ENCODE measurements at places on chromosomes 7 and 10.
A peak's percentile ranks its signal among the peaks of the same experiment; 100 is the strongest.

DNA sequence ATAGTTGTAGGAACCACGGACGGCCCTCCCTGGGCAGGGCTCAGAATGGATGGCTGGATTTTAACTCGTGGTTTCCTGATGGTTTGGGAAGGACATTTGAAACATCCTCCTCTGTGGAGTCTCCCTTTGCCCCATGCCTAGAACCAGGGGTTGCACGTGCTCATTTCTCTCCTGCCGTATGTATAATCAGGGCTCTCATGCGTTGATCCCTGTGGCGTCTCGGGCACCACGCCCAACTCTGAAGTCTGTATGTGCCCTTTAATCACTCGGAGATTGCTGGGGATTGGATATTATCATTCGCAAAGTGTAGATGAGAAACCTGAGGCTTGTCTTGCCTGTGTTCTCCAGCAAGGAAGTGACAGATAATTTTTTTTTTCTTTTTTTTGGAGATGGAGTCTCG, 257.1 kb downstream of the CAMK1D start:
- DNase-seq = no peak

DNA sequence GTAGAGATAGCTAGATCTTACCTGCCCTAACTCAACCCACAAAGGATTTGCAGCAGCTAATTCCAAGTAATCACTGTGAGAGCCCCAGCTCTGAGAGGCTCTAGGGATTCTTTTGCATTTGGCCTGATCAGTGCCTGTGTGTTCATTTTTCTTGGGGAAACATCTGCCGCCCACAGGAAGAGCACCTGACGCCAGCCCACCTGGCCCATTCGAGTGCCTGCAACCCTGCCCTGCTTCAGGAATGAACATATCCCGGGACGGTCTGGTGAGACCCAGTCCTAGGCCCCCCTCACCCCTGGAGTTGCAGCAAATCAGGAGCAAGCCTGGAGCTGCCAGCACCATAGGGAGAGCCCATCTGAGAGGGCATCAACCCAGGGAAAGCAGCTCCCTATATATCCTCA, 38.8 kb downstream of the GSDME start:
- DNase-seq = no peak

GRCh38 chr7:150341263-150342120, at the start of gene RARRES2:
RARRES2 (minus strand) TSS chr7:150341629; CDS start chr7:150340609, 1,020 bp downstream.
- no peak for DNase-seq

- no peak for DNase-seq
Measured at GRCh38 chr7:157565981-157566630, 229.3 kb downstream of the DNAJB6 start.

DNA sequence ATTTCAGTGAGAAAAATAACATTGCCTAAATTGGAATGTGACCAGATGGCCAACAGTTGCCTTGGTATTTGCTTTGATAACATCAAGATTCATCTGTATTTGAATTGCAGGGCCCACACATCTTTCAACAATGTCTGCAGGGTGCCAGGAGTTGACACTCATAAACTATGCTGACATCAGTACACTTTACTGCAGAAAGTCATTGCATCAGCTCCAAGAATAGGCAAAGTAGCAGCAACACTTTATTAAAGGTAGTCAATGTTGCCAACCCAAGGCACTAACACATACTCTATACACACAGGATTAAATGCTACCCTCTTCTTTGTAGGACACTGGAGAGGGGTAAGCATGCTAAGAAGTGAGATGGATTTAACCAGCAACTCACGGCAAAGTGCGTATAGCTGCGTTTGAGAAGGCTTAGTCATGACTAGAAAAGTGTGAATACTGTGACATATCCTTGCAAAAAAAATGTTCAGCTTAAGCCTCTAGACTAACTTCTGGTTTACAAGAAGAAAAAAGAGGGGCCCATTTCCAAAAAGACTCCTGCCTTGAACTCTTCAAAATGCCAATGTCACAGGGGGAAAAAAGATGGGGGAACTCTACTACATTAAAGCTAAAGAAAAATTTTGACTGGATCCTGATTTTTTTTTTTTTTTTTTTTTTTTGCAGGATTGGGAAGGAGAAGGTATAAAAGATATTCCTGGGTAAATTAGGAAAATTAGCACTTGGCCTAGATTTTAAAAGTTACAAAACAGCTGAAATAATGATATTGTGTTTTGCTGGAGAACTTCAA, 2.2 kb downstream of the BBIP1 start:
- no peak for DNase-seq

GRCh38 chr10:19772972-19773371, 43.3 kb upstream of the PLXDC2 start:
- no peak for DNase-seq

DNA sequence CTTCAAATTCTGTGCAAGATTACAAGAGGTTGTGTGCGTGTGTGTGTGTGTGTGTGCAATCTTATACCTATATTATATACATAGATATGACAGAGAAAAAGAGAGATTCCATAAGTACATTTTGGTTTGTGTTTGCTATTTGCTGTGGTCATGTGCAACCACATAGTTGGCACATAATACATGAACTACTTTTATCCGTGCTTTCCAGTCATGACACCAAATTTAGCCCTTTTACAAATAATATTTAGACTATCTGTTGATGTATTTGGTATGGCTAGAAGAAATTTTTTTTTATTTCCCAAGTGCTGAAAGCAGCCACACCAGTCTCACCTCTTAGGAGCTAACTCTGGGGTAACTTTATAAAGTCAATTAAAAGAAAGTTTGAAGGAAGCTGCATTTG, 63.5 kb upstream of the EGFR start:
- no peak for DNase-seq

DNA sequence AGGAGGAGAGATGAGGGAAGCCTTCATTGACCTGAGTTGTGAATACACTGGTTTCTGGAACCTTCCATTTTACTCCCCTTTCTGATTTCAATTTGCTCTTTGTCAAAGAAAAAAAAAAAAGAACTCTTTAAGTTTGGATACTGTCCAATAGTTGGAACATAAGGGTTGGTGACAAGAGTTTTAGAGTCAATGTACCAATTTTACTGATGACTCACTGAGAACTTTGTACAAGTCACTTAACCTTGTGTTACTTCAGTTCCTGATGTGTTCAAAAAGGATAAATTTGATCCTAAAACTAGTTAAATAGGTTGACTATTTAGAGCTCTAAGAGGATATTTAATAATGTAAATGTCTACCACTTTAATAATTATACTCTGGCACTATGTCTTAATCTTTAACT, 4.1 kb upstream of the CDK14 start:
- DNase-seq = no peak

DNA sequence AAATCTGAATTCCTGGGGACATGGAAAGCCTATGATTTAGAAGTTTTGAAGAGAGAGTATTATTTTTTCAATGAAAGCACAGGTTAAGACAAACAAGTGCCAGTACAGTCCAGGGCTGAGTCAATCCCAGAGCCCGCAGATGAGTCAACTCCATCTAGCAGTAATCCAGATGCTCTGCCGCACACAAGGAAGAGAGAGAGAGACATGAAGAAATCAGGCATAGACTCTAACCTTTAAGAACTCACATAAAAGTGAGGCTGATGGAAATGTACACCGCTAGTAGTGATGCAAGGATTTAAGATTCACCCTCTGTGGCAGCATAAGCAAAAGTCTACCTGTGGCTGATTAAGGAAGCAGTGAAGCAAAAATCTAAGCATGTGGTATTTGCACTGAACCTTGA, 651.5 kb downstream of the TNS3 start:
- peak; percentile 59 for DNase-seq

DNA sequence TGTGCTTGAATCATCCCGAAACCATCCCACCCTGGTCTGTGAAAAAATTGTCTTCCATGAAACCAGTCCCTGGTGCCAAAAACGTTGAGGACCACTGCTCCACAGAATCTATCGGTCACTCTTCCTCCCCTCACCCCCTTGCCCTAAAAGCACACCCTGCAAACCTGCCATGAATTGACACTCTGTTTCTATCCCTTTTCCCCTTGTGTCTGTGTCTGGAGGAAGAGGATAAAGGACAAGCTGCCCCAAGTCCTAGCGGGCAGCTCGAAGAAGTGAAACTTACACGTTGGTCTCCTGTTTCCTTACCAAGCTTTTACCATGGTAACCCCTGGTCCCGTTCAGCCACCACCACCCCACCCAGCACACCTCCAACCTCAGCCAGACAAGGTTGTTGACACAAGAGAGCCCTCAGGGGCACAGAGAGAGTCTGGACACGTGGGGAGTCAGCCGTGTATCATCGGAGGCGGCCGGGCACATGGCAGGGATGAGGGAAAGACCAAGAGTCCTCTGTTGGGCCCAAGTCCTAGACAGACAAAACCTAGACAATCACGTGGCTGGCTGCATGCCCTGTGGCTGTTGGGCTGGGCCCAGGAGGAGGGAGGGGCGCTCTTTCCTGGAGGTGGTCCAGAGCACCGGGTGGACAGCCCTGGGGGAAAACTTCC, 784 bp upstream of the SERPINE1 start:
- peak; percentile 39 for DNase-seq
